ENCODE measurements at places on chromosomes 2 and 18. TPM values are rescaled to one million over a fixed set of nuclear protein-coding genes. Genes with fewer than 3 reads are reported as not detected.

ZNF516 gene
- total RNA-seq = 28.0 TPM

MBOAT2 gene
- 31.4 TPM for total RNA-seq

GTF2A1L gene
- total RNA-seq = not detected

POU3F3 gene
- not detected for total RNA-seq

RABL2A gene
- 16.9 TPM for total RNA-seq

CYP1B1 gene
- total RNA-seq = 69.4 TPM

SALL3 gene
- total RNA-seq = not detected

DNA sequence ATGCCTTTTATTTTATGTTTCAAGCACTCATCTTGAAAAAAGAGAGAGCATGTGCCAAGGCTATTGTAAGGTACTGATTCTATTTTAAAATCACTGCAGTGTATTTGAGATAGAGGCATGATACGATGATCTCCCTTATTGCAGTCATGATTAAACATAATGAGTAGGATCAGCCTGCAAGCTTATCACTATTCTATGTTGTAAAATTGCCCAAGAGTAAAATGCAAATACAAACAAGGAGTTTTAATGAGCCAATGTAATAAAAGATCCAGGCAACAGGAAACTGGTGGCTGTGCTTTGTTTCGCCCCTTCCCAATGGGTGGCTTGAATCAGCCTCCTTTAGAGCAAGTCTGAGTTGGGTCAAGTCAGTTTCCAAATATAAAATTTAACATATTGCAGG lies 116.4 kb upstream of the RBMS1 start:
- DNase-seq = no peak
- no peak overlapping the region for H3K27ac ChIP-seq
- no peaks in the 10 kb centered on the region for H3K27me3 ChIP-seq
- no peak overlapping the region for H3K4me3 ChIP-seq
- H3K36me3 ChIP-seq = no peaks in the 10 kb centered on the region

- H3K4me1 ChIP-seq = peaks cover 25% of the 10 kb centered on the region
- no peaks in the 10 kb centered on the region for H3K36me3 ChIP-seq
- no peak for DNase-seq
- H3K27ac ChIP-seq = peak overlapping the region; percentile 4
Measured at GRCh38 chr2:196263181-196263747, 91.9 kb upstream of the STK17B start.

GRCh38 chr2:75808793-75809535 lies 98.2 kb upstream of the GCFC2 start:
- no peaks in the 10 kb centered on the region for H3K4me1 ChIP-seq
- H3K36me3 ChIP-seq = no peaks in the 10 kb centered on the region
- no peak overlapping the region for H3K4me3 ChIP-seq
- H3K27me3 ChIP-seq = no peaks in the 10 kb centered on the region

DNA sequence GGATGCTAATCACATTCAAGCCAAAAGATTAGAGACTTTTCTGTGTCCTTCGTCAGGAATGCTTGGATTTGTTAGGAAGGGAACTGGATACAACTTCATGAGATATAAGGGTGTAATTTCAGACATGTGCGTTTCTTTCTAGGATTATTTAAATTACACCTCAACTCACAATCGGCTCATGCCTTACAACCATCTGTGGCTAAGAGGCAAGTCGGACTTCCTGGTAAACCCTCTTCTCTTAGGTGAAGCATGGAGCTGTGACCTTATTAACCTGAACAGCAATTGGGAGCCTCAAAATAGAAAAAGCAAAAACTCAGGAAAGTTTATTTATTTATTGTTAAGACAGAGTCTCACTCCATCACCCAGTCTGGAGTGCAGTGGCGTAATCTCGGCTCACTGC lies 61.8 kb downstream of the SEMA4F start:
- no peaks in the 10 kb centered on the region for H3K36me3 ChIP-seq
- H3K4me3 ChIP-seq = peak overlapping the region; percentile 63
- no peak for DNase-seq

- DNase-seq = no peak
- H3K27ac ChIP-seq = no peak overlapping the region
- peaks cover 49% of the 10 kb centered on the region for H3K36me3 ChIP-seq
- H3K4me3 ChIP-seq = no peak overlapping the region
Measured at GRCh38 chr2:237547841-237548416, 18.4 kb upstream of the PRLH start.

DNA sequence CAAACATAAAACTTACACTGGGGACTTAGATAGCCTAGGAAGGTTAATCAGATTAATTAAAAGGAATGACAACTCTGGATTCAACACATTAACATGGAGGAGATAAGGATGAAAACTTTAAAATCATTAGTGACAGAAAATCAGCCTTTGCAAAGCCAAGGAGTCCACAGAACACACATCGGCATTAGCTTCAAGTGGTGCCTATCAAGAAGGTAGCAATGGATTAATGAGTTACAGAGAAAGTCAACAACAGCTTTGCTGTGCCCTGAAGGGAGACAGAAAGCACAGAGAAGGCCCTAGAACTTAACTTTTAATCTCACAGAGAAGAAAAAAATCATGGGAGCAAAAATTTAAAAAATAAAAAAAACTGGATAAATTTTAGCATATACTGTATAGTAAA lies 88.6 kb downstream of the KCNH7 start:
- no peak for DNase-seq
- no peaks in the 10 kb centered on the region for H3K36me3 ChIP-seq
- H3K4me3 ChIP-seq = no peak overlapping the region
- no peaks in the 10 kb centered on the region for H3K4me1 ChIP-seq

- no peaks in the 10 kb centered on the region for H3K36me3 ChIP-seq
- peaks cover 6% of the 10 kb centered on the region for H3K4me1 ChIP-seq
- no peak overlapping the region for H3K4me3 ChIP-seq
Measured at GRCh38 chr18:58180738-58181353, 136.8 kb downstream of the NEDD4L start.

GRCh38 chr2:218019411-218020060 lies 16.7 kb upstream of the TNS1 start:
- H3K27me3 ChIP-seq = no peaks in the 10 kb centered on the region
- no peak overlapping the region for H3K4me3 ChIP-seq
- peaks cover 13% of the 10 kb centered on the region for H3K4me1 ChIP-seq
- no peaks in the 10 kb centered on the region for H3K36me3 ChIP-seq

DNA sequence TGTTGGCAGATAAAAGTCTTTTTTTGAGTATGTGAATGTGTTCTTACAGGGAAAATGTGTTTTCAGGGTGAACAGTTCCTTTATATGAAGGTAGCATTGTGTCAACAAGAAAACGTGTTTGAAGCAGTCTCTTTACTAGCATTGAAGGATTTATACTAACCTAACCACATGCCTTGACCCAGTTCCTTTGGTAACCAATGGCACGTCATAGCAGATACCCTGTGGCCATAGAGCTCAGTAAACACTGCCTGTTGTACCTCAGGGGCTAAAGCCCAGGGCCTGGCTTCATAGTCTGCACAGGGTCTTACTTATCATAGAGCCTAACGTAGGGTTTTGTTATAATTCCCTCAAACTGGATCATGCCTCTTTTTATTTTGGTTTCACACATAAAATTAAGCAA lies 32.1 kb upstream of the NFU1 start:
- DNase-seq = no peak
- no peaks in the 10 kb centered on the region for H3K27me3 ChIP-seq
- H3K4me1 ChIP-seq = no peaks in the 10 kb centered on the region
- H3K4me3 ChIP-seq = no peak overlapping the region
- peaks cover 17% of the 10 kb centered on the region for H3K36me3 ChIP-seq

GRCh38 chr18:68764016-68764415 lies 33.9 kb upstream of the CCDC102B start:
- H3K36me3 ChIP-seq = no peaks in the 10 kb centered on the region
- no peaks in the 10 kb centered on the region for H3K27me3 ChIP-seq
- no peak overlapping the region for H3K27ac ChIP-seq
- DNase-seq = no peak
- no peak overlapping the region for H3K4me3 ChIP-seq
- no peaks in the 10 kb centered on the region for H3K4me1 ChIP-seq

GRCh38 chr2:57962861-57963260 lies 83.7 kb upstream of the VRK2 start:
- H3K36me3 ChIP-seq = no peaks in the 10 kb centered on the region
- no peaks in the 10 kb centered on the region for H3K4me1 ChIP-seq
- H3K27me3 ChIP-seq = no peaks in the 10 kb centered on the region
- no peak overlapping the region for H3K27ac ChIP-seq

- H3K27ac ChIP-seq = no peak overlapping the region
- no peak overlapping the region for H3K4me3 ChIP-seq
- DNase-seq = no peak
Measured at GRCh38 chr18:50839996-50840395, 20.2 kb upstream of the MRO start.

- H3K36me3 ChIP-seq = no peaks in the 10 kb centered on the region
- DNase-seq = no peak
- H3K27ac ChIP-seq = no peak overlapping the region
- H3K27me3 ChIP-seq = no peaks in the 10 kb centered on the region
Measured at GRCh38 chr18:44882163-44882868, 201.6 kb downstream of the SETBP1 start.

DNA sequence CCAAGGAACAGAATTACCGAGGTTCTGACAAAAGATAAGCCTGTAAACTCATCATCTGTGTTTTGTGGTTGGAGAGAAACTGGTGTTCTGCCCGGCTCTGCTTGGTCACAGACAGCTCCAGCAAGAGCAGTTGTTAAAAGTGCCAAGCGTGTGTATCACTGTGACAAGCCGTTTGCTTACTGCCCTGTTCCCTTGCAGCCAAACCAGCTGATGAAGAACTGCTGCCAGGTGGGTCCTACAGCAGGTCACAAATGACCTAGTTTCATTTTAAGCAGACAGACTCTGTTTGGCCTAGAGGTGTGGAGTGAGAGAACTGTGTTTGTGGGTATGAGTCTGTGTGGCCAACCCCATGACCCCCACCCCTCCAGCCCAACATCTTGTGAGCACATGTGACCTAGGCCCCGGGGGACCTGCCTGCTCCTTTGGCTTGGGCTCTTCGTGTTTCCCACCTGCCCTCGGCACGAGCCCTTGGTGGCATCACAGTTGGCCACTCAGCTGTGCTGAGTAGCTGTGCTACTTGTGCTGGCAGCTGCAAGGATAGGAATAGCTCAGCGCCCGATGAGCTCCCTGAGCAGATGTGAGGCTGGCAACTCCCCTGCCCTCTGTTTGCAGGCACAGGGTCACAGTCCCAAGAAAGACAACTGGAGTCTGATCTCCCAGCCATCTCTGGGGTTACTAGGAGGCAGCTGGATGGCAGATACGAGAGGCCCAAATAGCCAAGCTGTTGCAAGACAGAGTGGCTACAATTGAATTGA lies 9.7 kb downstream of the OXER1 start:
- H3K27ac ChIP-seq = no peak overlapping the region
- H3K36me3 ChIP-seq = no peaks in the 10 kb centered on the region
- no peaks in the 10 kb centered on the region for H3K27me3 ChIP-seq
- no peak overlapping the region for H3K4me3 ChIP-seq
- peaks cover 15% of the 10 kb centered on the region for H3K4me1 ChIP-seq
- DNase-seq = no peak

DNA sequence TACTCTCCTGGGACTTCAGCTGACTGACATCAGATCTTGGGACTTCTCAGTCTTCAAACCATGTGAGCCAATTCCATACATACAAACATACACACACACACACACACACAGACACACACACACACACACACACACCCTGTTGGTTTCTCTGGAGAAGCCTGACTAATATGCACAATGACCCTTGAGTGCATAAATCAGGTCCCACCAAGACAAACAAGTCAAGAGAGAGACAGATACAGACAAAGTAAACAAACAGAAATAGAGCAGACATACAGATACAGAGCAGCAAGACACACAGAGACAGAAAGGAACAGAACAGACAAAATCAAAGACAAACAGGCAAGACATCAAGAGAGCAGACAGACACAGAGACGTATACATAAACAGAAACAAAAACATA lies 43.8 kb upstream of the DDX18 start:
- no peak overlapping the region for H3K27ac ChIP-seq
- no peaks in the 10 kb centered on the region for H3K4me1 ChIP-seq
- H3K36me3 ChIP-seq = no peaks in the 10 kb centered on the region
- DNase-seq = no peak

GRCh38 chr18:76689646-76690264 lies 132.6 kb upstream of the ZNF236 start:
- no peak for DNase-seq
- no peaks in the 10 kb centered on the region for H3K27me3 ChIP-seq
- no peak overlapping the region for H3K4me3 ChIP-seq
- H3K4me1 ChIP-seq = peaks cover 4% of the 10 kb centered on the region
- no peaks in the 10 kb centered on the region for H3K36me3 ChIP-seq
- H3K27ac ChIP-seq = no peak overlapping the region

DNA sequence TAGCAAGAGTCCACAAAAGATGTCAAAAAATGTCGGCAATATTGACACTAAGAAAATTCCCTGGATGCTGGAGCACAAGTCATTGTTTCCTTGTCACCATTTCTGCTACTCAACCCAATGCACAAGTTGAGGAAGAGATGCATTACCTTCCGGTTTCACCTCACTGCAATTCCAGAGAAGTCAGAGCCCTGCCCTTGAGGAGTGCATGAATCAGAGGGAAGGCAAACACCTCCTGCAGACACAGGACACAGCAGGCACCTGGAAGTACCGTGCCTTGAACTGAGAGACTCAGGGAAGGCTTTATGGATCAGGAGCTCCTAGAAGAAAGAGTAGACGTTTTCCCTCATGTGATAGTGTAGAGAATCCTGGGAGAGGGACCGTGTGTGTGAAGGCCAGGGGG lies 62.7 kb upstream of the ARL4C start:
- H3K4me1 ChIP-seq = no peaks in the 10 kb centered on the region
- no peak overlapping the region for H3K4me3 ChIP-seq
- H3K27ac ChIP-seq = no peak overlapping the region
- H3K36me3 ChIP-seq = no peaks in the 10 kb centered on the region

GRCh38 chr2:131039908-131040660 lies 53.2 kb downstream of the FAM168B start:
- no peak overlapping the region for H3K27ac ChIP-seq
- H3K4me3 ChIP-seq = no peak overlapping the region
- DNase-seq = peak; percentile 58
- H3K36me3 ChIP-seq = no peaks in the 10 kb centered on the region
- H3K27me3 ChIP-seq = peaks cover 26% of the 10 kb centered on the region
- H3K4me1 ChIP-seq = no peaks in the 10 kb centered on the region

DNA sequence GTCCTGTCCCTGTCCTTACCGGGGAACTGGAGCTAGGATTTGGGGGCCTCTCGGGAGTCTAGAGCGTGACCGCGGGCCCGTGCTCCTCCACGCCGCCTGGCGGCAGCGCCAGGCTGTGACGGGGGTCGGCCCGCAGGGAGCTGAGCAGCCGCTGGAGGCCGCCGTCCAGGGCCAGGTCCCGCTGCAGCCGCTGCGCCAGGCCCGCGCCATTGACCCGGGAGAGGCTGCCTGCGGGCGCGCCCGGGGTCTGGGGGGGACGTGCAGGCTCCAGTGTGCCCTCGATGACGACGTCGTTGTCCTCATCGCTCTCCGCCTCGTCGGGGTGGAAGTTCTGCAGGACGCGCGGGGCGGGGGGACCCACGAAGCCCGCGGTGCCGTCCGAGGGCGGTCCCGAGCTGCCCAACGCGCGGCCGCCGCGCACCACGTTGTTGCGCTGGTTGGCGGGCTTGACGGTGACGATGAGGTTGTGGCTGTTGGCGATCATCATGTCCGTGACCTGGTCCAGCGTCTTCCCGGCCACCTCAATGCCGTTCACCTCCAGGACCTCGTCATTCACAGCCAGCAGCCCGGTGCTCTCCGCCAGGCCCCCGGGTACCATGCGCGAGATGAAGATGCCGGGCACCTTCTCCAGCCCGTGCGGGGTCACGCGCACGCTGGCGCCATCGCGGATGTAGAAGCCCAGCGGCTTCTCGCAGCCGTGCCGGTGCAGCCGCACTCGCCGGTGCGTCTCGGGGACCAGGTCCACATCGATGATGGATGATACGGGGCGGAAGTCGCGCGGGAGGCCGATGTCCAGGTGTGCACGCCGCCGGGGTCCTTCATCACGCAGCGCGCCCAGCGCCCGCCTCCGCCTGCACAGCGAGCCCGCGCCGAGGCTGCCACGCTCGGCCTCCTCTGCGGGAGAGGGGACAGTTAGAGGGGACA lies 50.9 kb downstream of the ADNP2 start:
- peak; percentile 76 for DNase-seq
- H3K27me3 ChIP-seq = no peaks in the 10 kb centered on the region
- no peaks in the 10 kb centered on the region for H3K36me3 ChIP-seq
